ENCODE measurements at places on chromosomes 16 and 17. TPM values are rescaled to one million over a fixed set of nuclear protein-coding genes. Genes with fewer than 3 reads are reported as not detected.

Gene NPW
- 2.8 TPM for total RNA-seq

Gene LPO
- 0.14 TPM for total RNA-seq

Gene LDHD
- not detected for total RNA-seq

Gene TMEM235
- not detected for total RNA-seq

DNA sequence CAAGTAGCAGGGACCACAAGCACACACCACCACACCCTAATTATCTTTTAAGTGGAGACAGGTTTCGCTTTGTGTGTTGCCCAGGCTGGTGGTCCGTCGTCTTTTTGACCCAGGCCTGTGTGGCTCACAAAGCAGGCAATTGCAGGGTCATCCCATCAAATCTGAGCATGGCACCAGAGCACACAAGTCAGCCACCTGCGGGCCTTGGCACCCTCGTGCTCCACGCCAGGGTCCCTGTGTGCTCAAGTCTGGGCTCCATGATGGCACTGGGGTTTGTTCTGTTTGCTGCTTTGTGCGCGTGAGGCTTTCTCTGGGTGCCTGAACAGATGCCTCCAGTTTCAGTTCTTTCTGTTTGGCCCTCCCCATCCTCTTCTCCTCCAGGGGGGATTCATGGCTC, 2.4 kb upstream of the CAPN15 start:
- peak; percentile 63 for DNase-seq

DNA sequence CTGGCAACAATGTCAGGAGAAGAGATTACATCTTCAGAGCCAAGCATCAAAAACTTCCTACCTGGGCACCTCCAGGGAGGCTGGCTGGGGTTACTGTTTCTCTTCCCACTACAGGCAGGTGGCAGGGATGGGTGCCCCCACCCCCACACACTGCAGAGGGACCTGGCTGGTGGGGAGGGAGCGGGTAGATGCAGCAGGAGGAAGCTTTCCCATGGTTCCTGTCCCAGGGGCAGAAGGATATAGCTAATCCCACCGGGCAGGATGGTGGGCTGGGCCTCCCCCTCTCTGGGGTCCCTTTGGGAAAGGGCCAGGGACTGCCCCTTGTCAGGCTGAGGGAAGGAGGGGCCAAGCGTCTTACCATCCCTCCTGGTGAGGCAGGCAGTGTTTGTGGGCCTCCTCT, 16.7 kb upstream of the MTMR4 start:
- DNase-seq, result no peak

- DNase-seq, result no peak
Measured at GRCh38 chr17:39640591-39641031, 3.7 kb downstream of the STARD3 start.

DNA sequence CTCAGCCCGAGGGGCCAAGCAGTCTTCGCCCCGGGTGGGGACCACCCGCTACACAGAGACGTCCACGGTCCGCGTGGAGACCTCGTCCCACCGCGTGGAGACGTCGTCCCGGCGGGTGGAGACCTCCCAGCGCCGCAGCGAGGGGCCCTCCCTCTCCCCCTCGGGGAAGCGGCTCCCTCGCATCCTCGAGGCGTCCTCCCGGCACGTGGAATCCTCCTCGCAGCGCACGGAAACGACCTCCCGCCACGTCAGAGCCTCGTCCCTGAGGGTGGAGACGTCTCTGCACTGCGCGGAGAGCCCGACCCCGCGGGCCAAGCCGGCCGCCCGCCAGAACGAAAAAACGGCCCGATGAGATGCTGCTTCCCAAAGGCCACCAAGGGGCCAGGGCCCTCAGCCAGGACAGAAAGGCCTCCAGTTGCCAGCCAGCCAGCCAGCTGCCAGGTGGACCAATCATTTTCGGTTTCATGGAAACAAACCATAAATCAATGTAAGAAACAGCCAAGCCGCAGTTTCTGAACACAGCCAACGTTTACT, 424 bp downstream of the C17orf100 start:
- peak; percentile 68 for DNase-seq

- DNase-seq, result no peak
Measured at GRCh38 chr17:2916461-2916860, 120.2 kb downstream of the RAP1GAP2 start.

- no peak for DNase-seq
Measured at GRCh38 chr16:83211711-83212110, 584.9 kb downstream of the CDH13 start.

DNA sequence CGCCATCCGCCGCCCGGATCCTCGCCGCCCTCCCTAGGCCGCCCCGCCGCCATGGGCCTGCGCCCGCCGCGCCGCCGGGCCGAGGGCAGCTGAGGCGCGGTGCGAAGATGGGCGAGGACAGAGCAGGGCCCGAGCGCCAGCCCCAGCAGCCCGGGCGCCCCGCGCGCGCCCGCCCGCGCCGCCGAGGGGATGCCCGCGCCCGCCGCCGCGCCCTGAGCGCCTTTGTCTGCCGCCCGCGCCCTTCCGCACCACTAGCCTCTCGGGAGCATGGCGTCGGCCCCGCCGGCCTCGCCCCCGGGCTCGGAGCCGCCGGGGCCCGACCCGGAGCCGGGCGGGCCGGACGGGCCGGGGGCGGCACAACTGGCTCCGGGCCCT, 278 bp downstream of the RAB11FIP3 start:
- no peak for DNase-seq

DNA sequence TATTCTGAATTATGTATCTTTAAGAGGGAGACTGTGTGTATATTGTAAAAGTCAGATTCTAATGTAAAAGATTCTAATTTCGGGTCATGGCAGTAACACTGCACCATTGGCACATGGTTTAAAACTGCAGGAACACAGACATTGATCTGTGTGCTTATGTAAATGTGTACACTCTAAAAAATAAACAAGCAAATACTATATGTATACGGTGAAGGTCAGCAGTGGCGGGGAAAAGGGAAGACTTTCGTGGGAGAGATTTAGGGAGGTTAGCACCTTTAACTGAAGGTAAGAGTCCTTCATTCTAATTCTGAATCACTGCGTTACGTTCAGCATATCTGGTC, 157.8 kb upstream of the FAM20A start:
- DNase-seq, result no peak

DNA sequence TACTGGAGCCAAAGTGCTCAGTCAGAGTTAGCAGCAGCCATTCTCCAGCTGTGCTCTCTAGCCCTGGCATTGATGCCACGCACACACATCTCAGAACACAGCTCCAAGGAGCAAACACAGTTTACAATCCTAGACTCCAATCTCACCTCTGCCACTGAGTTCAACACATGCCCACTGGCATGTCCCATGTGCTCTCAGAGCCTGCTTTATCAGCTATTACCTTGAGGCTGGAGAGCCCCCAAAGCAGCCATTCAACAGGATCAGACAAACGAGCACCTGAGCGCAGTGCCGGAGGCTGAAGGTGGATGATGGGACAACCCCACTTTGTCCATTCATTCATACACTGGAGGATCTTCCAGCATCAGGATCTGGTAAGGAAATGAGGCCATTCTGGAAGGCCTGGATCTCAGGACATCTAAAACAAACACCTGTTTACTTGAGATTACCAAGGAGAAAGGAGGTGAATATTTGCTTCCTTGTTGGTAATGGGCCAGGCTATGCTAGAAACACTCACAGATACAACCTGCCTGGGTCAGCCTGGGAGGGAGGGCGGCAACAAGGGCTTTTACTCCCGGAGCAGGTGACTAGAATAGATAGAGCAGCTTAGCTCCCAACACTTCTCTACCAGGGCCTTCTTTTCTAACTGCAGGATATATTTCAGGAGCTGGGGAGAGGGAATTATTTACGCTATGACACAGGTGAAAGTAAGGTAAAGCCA, 25.4 kb downstream of the RANBP10 start:
- peak; percentile 55 for DNase-seq

DNA sequence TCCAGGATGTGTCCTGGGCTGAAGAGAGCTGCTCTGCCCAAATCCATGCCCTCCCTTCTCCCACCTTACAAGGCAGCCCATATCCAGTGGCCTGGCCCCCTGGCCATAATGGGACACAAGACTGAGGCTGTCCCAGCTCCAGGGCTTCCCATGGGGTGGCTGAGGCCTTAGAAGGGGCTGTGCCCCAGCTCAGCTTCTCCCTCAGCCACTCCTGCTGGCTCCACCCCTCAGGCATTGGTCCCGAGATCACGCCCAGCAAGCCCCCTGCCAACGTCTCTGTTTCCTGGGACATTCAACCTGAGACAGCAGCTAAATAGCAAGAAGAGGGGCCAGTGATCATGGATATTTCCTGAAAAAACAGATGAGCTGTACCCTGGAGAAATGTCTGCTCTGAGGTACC, 43.3 kb downstream of the ARHGAP27 start:
- no peak for DNase-seq

GRCh38 chr17:31427684-31428083, 36.2 kb downstream of the RAB11FIP4 start:
- DNase-seq, result no peak

DNA sequence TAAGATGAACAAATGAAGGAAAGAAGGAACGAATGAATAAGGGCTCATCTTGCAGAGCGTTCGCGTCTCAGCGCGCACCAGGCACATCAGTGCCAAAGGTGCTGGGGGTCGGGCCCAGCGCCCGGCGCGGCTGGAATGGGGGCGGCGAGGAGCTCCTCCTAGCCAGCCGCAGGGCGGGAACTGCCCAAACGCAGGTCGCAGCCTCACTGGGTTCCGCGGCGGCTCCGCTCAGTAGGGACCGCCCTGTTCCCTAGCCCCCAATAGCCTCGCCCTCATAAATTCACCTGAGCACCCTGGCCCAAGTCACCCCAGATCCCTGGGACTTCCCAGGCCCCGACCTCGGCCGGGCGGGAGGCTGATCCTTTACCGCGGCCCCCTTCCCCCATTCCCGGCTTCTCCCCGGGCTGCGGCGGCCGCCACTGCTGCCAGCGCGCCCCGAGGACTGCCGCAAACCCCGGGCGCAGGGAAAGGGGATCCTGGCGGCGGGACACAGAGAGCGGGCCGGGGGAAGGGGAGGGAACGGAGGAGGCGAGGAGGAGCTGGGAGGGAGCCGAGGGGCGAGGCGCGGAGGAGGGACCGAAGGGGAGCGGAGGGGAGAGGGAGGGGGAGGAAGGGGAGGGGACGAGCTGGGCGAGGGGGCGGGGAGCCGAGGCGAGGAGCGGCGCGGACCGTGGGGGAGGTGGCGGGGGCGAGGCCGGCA, 377 bp upstream of the CRHR1 start:
- DNase-seq, result peak; percentile 33

GRCh38 chr16:28549301-28549899, 4.3 kb upstream of the SGF29 start:
- DNase-seq, result peak; percentile 27
